MV-4-11 (cell line): ENCODE measurements at places on chromosomes 13 and 19.

DNA sequence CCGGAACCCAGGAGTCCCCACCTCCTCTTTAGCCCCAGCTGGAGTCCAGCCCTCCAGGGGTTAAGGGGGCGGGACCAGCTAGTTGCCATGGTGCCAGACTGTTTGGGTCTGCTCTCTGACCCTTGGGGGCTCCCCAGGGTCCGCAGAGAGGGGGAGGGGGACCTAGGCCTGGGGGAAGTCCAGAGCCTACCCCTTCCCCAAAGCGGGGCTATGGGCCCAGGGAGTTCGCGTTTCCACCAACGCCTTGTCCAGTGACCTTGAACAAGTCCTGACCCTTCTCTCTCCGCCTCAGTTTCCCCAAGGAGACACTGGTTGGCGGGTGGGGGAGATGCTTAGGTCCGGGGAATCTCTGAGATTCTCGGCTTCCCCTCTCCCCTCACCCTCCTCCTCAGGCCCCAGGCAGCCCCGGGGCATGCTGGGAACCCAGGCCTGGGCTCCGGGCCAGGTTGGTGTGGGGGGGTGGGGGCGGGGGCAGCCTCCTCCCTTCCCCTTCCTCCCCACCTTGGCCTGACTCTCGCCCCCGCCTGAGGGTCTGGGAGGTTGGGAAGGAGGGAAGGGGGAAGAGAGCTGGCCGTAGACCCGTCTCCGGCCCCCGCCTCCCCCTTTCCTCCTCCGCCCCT, 2.6 kb upstream of the SPACA6 start:
- no peak for DNase-seq

DNA sequence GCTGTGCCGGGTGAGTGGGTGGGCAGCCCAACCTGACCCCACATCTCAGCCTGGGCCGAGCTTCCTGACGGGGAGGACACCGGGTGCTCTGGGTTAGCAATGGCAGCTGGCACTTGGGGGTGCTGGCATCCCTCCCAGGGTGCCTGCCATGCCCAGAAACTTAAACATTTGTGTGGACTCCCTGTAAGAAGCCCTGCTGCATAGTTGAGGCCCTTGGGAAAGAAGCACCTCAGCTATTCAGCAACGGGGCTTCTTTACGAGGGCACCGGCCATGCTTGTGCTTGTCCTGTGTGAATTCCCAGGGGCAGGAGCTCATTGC, 33.8 kb upstream of the MEDAG start:
- DNase-seq = no peak

GRCh38 chr13:28953714-28954418, 133.7 kb downstream of the MTUS2 start:
- no peak for DNase-seq

GRCh38 chr13:22082030-22082429, 411.2 kb downstream of the FGF9 start:
- DNase-seq = no peak

- no peak for DNase-seq
These were observed 350.7 kb downstream of the LMO7 start for GRCh38 chr13:75986818-75987217.

- peak; percentile 35 for DNase-seq
These were observed 7.2 kb downstream of the ZNF296 start for GRCh38 chr19:45069056-45069455.

DNA sequence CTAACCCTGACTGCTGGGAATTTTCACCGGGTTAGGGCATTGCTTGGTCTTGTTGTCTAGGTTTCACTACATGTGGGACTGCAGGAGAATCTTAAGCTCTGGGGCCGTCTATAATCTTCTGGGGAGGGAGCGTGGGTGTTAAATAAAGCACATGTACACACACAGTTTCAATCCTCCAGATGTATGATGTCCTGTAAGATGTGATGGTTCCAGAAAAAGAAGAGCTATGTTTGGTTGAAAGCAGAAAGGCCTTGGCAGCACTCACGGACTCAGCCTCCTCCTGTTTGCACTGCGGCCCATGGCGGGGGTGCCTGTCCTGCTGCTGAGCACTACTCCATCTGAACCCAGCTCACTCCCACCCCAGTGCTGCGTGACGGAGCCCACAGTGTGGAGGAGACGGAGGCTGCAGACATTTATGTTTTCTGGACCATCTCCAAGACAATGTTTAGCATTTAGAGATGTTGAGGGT, 343.5 kb downstream of the TEX29 start:
- DNase-seq = no peak

- no peak for DNase-seq
These were observed 91.5 kb upstream of the ATXN8OS start for GRCh38 chr13:70016116-70016515.

- no peak for DNase-seq
These were observed 8.4 kb downstream of the ZNF320 start for GRCh38 chr19:52889076-52889475.

DNA sequence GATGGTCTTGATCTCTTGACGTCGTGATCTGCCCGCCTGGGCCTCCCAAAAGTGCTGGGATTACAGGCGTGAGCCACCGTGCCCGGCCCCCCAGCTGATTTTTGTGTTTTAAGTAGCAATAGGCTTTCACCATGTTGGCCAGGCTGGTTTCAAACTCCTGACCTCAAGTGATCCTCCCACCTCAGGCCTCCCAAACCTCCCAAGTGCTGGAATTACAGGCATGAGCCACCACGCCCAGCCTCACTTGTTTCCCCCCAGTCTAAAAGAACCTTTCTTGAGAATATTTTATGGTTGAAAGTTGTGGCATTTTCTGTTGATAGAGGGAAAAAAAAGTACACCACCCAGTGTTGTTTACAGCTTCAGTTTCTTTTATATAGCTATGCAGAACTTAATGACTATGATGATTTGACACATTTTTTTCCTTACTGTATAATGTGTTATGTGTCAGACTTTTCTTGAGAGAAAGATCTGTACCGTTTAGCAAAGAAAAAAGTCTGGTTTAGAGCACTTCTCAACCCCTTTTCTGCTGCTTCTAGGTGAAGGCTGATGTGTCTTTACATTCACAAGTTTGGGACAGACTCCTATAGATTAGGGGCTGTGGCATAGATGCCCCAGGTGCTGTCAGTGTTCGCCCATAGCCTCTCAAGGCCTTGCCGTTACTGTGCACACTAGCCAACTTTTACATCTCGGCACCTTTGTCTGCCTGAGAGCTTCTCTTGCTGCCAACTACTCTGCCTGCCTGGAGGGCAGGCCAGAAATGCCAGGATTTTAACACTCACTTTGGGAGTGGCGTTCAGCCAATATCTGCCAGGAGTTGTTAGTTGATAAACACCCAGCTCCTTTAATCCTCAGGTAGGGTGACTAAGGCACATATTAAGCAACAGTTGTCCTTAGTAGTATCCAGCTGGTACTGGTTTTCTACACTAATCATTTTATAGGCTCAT, 33.0 kb downstream of the KCTD4 start:
- DNase-seq = peak; percentile 16

DNA sequence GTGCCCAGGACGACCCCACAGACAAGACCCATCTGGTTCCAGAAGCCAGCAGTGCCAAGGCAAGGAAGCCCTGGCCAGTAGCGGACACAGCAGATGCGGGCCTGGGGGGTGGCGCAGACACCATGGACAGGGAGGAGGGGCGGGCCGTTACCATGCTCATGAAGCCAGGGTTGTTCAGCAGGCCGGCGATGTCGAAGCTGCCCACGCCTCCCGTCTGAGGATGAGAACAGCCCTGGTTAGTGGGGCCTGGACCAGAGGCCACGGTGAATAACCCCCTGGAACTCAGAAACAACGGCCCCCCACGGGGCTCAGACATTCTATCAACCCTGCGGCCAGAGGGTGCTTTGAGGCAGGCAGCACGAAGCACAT, 21.5 kb upstream of the SLC39A3 start:
- DNase-seq = no peak

- no peak for DNase-seq
These were observed 68.6 kb downstream of the CELF5 start for GRCh38 chr19:3292958-3293529.

DNA sequence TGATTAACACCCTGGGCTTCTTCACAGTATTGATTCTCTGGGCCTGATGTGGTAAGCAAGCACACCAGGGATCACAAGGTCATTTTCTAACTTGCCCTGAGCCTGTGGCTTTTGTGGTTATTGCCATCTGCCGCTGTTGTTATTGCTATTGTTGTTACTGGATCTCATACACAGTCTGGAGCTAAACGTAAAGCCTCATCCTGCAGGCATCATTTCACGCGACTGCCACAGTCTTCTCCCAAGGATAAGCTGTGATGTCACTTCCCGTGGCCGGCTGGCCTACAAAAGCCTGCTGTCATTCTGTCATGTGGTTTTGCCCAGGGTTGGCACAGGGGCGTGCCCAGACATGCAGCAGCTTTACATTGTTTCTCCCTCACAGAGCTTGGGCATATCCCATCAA, 154.0 kb upstream of the GPR12 start:
- peak; percentile 97 for DNase-seq

- DNase-seq = no peak
These were observed 120.2 kb downstream of the RXFP2 start for GRCh38 chr13:31859571-31859970.
